ENCODE measurements at places on chromosomes 7 and 10.

DNA sequence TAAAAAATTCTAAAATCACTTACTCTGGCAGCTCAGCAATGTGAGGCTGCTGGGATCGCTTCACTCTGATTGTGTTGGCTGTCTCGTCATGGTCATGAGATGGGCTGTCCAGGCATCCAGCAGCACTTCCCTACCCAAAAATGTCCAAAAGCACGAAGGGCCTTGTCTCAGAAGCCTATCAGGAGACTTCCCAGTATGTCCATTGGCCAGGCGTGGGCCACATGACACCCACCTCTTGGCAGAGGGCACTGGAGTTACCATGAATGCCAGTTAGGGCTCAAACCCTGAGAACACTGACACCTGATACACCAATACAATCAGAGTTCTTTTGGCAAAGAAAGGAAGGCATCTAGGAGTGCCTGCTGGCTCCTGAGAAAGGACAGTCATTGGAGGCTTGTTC is 27.0 kb upstream of the GLI3 start:
- DNase-seq: no peak

GRCh38 chr10:71028066-71028465 is 139.7 kb upstream of the PCBD1 start:
- DNase-seq: no peak

- no peak for DNase-seq
Measured at GRCh38 chr10:85152496-85152895, 824.1 kb downstream of the CCSER2 start.

- DNase-seq: no peak
Measured at GRCh38 chr10:122147663-122148062, 123.4 kb upstream of the BTBD16 start.

GRCh38 chr10:12107781-12108180 is 21.7 kb upstream of the SEC61A2 start:
- DNase-seq: no peak

DNA sequence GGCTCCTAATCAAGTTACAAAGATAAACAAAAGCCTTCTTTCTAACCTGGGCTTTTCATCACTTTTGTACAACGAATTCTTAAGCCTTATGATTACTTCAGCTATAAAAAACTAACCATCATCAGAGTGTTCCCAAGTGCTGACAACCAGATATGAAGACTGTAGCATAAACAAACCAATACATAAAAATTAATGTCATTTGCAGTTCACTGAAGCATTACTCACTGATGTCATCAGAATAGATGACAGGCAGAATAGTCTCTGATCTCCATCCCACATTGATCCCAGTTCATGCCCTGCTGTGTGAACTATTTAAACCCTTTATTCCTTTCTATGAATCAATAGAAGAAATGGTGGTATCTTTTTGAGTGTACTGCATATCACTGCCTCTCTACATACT is 84.4 kb downstream of the DNAJC1 start:
- no peak for DNase-seq

GRCh38 chr7:16007911-16008310 is 321.4 kb upstream of the MEOX2 start:
- no peak for DNase-seq

GRCh38 chr10:84842593-84842992 is 514.2 kb downstream of the CCSER2 start:
- DNase-seq: no peak

GRCh38 chr7:94970085-94970576 is 62.7 kb downstream of the PPP1R9A start:
- DNase-seq: no peak

GRCh38 chr10:5630112-5630436 is 36.3 kb downstream of the ASB13 start:
- no peak for DNase-seq

All from HuH-7 (cell line).